Activated naive CD4-positive, alpha-beta T cell treated with Interleukin-2 at 50 U/mL for 16 hours (primary cell): ENCODE measurements at places on chromosomes 3 and 15.

DNA sequence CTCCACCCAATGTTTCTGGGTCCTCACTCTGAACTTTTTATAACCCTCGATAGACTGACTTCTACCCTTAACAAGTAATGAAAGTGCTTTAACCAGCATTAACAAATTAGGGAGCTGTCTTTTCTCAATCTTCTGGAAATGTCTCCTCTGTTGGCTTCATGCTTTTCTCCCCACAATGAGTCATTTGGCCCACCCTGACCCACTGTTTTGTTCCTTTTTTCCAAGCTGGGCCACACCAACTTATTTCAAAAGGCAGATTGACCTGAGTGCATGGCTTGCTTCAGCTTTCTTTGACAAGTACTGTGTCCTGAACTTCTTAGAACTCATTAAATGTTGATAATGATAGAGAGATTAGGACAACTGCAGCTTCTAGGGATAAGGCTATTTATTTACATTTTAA lies 199.6 kb upstream of the SEMA6D start:
- DNase-seq, result no peak

- DNase-seq, result peak; percentile 47
These were observed at the start of gene PLCD1 for GRCh38 chr3:38029400-38030125. Gene PLCD1, minus strand, starts transcription at chr3:38029642. Its CDS starts 103 bp downstream, at chr3:38029539.

DNA sequence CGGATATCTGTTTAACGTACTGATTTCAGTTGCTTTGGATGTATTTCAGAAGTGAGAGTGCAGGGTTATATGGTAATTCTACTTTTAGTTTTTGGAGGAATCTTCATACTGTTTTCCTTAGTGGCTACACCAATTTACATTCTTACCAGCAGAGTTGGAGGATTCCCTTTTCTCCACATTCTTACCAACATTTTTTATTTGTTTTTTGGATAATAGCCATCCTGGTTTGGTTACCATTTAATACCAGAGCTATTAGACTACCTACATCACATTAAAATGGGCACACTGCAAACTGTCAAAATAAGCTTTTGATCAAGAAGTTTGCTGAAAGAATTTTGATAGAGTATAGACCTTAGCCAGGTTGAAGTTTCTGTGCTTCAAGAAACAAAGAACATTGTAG lies 217.2 kb upstream of the CFAP20DC start:
- no peak for DNase-seq

DNA sequence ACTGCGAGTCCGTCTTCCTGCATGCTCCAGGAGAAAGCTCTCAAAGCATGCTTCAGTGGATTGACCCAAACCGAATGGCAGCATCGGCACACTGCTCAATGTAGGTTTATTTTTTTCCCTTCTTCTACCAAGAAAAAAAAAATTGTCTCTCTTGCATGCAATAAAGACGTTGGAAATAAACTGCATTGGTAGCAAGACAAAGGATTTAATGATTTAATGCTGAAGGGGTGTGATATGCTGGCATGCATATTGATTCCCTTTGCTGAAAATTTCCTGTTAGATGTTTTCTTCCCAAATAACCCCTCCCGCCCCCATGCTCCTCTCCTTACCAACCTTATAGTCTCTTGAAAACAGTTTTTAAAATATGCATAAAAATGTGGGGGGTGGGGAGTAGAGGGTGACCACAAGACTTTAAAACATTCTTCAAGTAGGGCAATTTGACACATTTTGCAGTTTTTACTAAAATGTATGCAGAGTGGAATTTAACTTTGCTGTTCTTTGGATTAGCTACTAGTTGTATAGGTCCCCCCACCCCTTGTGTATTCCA lies 799 bp downstream of the RARB start:
- no peak for DNase-seq

GRCh38 chr15:25677719-25678499 lies 185.2 kb downstream of the ATP10A start:
- no peak for DNase-seq

DNA sequence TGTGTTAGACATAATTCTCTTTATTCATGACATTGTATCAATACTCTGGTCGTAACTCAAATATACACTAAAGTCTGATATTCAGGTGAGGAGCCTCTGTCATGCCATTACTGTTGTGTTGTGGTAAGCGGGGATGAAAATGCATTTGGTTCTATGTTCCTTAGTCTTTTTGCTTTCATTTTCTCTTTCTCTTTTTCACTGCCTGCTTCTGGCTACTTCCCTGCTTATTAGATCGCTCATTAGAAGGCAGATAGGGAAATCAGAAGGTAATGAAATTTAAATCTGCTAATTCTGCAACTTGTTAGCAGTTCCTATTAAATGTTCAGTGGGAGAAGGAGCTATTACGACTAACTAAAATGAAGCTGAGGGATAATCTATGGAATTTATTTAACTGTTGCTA lies 345.0 kb downstream of the GRM7 start:
- DNase-seq, result no peak

GRCh38 chr3:150170852-150171520 lies 200.3 kb upstream of the PFN2 start:
- no peak for DNase-seq

GRCh38 chr3:72227486-72228070 lies 442.6 kb upstream of the PROK2 start:
- no peak for DNase-seq

DNA sequence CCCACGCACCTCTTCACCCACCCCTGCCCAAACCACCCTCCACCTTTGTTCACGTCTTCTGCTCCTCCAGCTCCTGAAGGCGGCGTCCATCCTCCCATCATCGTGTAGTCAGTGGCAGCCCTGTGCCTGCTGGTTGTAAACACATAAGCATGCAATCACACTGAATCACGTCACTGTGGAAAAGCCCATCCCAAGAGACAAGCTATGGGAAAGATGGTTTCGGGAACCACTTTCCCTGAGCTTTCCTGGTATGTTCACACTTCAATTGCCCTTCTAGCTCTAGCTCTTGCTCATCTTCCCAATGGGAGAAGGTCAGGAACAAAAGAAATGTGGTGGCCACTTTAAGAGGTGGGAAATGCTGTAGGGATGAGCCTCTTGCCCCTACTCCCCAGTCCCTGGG lies 14.4 kb upstream of the GOLGA8J start:
- DNase-seq, result no peak

DNA sequence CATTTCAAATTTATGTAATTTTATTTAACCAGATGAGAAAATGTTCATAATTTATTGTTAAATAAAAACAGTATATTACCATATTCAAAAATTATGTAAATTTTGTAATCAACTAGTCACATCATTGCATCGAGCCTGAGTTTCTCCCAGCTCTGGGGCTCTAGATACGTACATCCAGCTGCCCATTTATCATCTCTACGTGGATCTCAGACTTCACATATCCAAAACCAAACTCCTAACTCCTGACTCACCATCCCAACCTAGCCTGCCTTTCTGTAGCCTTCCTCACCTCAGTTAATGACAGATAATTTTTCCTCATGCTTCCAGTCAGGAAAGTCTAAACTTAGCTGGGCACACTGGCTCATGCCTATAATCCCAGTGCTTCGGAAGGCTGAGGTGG lies 194.8 kb downstream of the SSR3 start:
- DNase-seq, result no peak
